ENCODE measurements at places on chromosomes 7 and 10.

GRCh38 chr7:33725111-33726025, 180.0 kb upstream of the BMPER start:
- DNase-seq, result no peak

DNA sequence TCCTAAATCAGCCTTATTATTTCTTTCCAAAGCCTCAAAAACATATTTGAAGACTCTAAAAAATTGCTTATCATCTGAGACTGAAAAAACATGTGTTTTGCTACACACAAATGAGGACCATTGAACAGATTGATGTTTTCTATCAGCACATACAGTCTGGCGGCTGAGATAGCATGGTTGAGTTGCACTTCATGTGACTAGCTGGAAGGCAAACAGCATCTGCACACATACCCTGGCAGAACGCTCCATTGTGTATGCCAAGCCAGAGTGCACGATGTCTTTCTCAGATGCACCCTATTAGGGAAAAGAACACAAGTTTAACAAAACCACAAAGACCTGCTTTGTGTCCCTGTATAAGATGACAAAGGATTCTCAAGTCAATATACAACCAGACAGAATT, 33.0 kb downstream of the FAM25A start:
- no peak for DNase-seq

DNA sequence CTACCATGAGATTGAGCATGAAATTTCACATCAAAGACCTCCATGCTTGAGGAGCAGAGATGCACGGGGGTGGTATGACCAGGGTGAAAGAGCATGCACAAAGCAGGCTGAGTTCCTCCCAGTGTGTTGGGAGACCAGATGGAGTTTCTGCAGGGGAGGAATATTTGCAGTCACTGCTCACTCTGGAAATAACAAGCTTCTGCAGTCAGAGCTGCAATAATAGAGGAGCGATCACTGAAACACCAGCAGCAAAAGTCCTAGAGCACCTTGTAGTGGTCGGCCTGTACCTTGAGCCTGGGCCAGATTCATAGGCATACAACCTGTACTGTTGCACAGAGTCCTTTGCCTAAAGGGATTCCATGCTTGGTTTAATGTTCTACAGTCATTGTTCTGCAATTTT, 184.5 kb upstream of the SP8 start:
- no peak for DNase-seq

DNA sequence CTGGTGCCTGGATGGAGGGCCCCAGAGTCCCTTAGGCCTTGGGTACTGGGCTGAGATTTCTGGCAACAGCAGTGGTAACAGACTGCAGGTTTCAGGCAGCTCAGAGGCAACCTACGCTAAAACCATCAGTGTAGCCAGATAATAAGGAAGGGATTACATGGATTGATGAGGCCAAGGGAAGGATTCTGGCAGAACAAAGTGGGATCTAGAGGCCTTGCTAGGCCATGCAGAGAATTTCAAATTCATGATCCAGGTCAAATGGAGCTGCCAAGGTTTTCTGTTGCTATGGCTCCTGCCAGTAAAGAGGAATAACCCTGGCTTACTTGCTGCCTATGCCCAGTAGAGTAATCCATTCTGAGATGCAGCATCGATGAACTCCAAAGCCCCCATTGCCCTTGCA, 445.7 kb downstream of the ADRA2A start:
- DNase-seq, result no peak

GRCh38 chr7:72403458-72404076, 8.6 kb downstream of the CALN1 start:
- DNase-seq, result no peak

GRCh38 chr7:130845581-130846085, 111.6 kb upstream of the KLF14 start:
- DNase-seq, result peak; percentile 90

DNA sequence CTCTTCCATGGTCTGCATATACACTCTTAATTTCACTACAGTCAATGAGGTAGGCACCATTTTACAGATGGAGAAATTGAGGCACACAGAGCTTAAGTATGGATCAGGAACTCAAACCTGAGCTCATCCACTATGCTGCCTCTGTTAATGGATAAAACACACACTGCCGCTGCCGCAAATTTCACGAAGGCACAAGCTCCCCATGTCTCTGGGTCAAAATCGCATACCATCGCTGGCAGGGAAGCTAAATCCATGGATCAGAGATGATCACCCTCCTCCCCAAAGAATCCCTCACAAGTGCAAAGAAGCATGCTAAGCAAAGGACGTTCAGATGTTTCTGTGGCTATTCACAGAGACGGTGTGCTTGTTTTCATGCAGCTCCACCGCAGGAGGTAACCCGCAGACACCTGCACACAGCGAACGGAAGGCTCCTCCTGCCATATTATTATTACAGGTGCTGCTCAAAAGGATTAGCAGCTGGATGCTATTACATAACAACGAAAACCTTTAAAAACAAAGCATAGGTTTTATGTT, 109.3 kb downstream of the UBE2H start:
- no peak for DNase-seq

- peak; percentile 42 for DNase-seq
Measured at GRCh38 chr7:27745064-27745583, 5.2 kb downstream of the TAX1BP1 start.

- DNase-seq, result no peak
Measured at GRCh38 chr7:84941936-84942335, 244.9 kb downstream of the SEMA3D start.

DNA sequence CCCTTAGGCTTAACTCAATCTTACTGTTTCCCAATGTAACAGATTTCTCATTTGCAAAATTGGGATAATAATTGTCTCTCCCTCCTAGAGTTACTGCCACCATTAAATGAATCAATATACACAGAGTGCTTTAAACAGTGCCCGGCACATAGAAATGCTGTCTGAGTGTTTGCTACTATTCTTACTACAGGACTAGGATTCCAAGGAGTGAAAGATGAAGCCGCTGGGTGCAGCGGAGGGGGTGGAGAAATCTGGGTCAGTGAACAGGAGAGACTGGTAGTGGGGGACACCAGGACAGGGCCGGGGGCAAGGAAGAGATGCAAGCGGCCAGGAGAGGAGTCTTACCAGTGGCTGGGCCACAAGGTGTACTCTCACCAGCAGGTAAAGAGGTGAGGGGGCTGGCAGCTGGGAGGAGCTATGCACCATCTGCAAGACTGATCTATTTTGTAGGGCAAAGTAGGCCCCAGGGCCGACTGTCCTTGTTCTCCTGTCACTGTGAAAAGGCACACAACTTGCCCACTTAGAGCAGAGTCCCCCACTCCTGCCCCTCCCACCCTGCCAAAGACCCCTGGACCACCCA, 18.5 kb upstream of the PRRT4 start:
- no peak for DNase-seq

- DNase-seq, result no peak
Measured at GRCh38 chr10:103985726-103986125, 18.8 kb downstream of the SLK start.

DNA sequence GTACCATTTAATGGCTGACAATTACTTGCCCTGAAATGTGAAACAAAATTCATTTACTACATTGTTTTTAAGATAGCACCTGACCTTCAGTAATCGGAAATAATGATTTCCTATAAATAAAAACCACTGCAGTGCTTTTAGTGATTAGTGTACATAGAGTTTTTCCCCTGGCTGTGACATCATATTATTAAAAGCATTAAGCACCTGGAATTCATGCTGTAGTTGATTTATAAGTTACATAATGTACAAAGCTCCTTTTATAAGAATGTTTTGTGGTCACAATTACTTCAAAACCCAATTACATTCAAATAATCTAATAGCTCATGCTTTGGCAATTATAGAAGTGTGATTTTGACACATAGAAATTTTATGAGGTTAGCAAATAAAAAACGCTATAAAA, 44.3 kb upstream of the EIF4H start:
- no peak for DNase-seq

- DNase-seq, result no peak
Measured at GRCh38 chr7:95200741-95201140, 123.6 kb downstream of the PON1 start.

GRCh38 chr10:114491933-114492332, 87.6 kb upstream of the AFAP1L2 start:
- no peak for DNase-seq

- DNase-seq, result no peak
Measured at GRCh38 chr10:91768123-91768522, 30.1 kb upstream of the TNKS2 start.

GRCh38 chr10:131642966-131643365, 257.8 kb upstream of the PPP2R2D start:
- DNase-seq, result no peak

DNA sequence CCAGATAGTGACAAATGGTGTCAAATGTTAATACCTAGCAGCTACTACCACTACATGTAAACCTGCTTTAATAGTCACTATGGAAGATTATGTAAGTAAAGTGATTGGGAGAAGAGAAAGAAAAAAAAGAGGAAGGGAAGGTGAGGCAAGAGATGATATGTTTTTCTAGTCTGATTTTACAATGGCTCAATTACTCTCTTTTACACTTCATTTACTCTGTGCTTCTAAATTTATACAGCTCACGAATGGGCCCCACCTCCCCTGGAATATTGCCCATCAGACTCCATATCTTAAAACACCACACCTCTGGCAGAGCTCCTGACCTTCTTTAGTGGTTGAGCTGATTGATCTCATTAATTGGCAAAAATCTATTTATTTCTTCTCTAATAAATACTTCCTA, 28.0 kb upstream of the IKZF1 start:
- DNase-seq, result no peak

DNA sequence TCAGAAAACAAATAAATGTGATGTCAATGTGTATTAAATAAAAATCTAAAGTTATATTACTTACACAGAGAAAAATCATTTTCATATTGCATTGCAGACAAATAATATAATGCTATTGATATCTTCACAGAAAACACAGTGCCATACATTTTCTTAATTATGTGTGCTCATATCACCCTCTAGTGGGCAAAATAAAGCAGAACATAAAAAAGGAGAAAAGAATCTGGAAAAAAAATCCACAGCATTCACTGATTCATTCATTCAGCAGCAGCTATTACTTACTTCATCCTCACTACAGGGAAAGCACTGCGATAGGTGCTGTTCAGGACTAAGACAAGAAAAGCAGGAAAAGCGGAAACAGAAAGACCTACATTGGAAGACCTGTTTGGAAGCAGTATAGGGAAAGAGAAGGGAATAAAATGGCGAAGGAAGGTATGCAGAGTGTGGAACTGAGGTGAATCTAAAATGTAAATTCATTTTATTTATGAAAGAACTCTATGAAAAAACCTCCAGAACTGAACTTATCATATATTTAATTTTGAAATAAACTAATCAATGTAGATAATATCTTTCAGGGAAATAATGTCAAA, 73.2 kb downstream of the POT1 start:
- peak; percentile 5 for DNase-seq

- DNase-seq, result no peak
Measured at GRCh38 chr10:44402465-44403195, 17.7 kb upstream of the CXCL12 start.

GRCh38 chr7:157272351-157273207, 64.2 kb upstream of the DNAJB6 start:
- DNase-seq, result no peak

DNA sequence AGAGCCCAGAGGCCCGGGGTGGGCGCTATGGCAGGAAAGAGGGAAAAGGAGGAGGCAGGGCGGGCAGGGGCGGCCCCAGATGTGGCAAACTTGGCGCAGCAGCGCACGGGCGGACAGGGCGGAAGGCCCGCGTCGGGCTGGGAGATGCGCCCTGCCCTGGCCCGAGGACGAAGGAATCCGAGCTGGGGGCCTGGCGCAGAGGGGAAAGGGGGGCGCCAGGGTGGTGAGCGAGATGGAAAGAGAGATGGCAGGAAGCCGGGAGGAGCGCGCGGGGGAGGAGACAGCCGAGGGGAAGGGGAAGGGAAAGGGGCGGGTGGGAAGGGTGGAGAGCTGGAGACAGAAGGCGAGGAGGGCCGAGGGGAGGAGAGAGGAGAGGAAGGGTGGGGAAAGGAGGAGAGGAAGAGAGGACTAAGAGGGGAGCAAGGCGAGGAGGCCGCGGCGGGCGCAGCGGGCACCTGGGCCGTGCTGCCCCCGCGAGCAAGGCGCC, at the start of gene MARVELD1:
Gene MARVELD1 (plus strand): TSS at position 392 of the 487 bp plus-strand sequence. CDS start 147 bp downstream, outside the sequence.
- no peak for DNase-seq

GRCh38 chr10:79168210-79168609, 99.4 kb downstream of the ZMIZ1 start:
- DNase-seq, result no peak

GRCh38 chr7:152145853-152146466, 120.5 kb downstream of the GALNT11 start:
- peak; percentile 22 for DNase-seq

GRCh38 chr10:96222441-96222840, 48.9 kb downstream of the BLNK start:
- no peak for DNase-seq

DNA sequence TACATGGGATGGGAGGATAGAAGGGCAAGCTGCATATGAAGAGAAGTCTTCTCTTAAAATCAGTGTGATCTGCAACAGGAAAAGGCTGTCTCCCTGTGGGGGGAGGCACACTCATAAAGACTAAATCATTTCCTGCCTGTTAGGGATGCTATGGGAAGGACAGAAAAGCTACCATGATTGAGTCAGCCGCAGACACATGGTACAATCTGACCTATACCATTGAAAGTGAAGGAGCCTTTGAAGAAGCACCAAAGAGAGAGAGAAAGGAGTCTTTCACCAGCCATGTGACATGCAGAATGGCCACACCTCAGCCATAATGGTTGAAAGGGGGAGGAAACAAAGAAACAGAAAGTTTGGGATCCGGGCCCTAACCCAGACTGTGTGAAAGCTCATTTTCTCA, 29.1 kb downstream of the NUDCD3 start:
- DNase-seq, result peak; percentile 24

DNA sequence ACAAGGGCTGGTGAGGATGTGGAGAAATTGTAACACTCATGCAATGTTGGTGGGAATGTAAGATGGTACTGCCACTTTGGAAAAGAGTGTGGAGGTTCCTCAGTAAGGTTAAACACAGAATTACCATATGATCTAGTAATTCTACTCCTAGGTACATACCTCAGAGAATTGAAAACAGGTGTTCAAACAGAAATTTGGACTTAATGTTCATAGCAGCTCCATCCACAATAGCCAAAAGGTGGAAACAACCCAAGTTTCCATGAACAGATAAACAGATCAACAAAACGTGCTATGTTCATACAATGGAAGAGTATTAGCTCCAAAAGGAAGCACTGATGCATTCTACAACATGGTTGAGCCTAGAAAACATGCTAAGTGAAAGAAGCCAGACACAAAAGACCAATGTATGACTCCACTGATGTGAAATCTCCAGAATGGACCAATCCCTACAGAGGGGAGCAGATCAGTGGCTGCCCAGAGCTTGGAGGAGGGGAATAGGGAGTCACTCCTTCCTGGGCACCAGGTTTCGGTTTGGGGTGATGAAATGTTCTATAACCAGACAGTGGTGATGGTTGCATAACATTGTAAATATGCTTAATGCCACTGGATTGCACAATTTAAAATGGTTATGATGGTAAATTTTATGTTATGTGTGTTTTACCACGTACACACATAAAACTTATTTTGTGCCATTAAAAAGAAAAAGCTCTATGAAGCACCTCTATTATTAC, 5.7 kb upstream of the WDR86 start:
- DNase-seq, result no peak

Data from GM04503 (cell line).